ENCODE measurements at places on chromosomes 1 and 21.

DNA sequence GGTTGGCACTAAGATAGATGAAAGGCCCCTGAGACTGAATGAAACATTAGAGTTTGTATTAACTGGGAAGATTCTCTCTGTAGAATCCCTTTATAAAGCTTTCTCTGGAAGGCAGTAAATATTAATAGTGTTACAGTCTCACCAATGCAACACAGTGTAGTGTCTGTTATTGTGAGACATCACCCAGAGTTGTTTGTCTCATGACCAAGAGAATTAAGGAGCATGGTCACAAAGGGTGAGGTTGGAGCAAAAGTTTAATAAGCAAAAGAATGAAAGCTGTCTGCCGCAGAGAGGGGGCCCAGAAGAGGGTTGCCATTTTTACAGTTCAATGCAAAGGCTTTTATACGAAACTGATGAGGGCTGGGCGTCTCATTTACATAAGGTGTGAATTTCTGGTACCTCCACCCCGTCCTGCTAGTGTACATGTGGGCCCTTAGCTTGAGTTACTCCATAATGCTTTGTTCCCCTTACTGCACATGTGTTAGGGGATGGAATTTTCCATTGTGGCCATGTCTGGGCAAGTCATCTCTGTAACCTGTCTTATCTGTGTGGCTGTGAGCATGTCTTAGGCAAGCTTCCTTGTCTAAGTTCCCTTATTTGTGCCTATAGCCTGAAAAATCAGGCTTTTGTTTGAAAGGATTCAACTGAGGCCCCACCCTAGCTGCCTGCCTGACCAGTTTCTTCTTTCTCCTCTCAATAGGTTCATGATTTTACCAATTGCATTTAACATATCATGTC lies 184.1 kb downstream of the RASAL2 start:
- no peak for DNase-seq

- no peak for DNase-seq
These were observed 5.2 kb downstream of the FAAH start for GRCh38 chr1:46399307-46399706.

DNA sequence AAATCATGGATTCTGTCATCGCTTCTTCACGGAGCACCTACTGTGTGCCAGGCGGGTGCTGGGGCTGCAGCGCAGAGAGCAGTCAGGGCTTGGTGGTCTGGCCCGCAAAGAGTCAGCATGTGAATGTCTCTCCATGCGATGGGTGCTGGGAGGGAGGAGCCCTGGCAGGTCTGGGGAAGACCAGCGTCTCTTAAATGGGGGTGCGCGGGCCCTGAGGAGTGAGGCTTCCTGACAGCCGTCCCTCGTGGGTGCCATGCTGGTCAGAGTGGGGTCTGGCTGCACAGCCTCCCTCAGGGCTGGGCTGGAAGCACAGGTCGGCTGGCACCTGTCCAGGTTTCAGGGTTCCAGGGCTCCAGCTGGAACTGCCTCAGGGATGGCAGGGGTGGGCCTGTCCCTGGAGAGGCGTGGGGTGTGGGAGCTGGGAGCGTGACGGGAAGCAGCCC lies 18.5 kb downstream of the TP73 start:
- no peak for DNase-seq

DNA sequence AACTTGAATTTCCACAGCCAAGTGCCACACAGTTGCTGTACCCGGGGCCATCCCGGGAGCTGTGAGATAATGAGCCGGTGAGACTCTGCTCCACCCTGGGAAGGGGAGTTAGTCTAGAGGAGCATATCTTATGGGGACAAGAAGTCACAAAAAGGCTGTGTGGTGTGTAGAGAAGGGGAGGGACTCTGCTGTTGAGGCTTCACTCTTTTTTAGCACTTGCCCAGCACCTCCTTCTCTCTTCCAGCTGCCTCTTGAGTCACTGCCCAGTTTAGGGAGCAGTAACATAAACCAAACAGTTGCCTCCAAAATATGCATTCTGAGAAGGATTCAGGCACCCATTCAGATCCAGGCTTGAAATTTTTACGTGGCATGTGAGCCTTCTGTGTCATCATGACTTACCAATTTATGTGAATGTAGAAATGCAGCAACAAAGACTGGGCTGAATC lies 744 bp upstream of the WDR26 start:
- DNase-seq = no peak

DNA sequence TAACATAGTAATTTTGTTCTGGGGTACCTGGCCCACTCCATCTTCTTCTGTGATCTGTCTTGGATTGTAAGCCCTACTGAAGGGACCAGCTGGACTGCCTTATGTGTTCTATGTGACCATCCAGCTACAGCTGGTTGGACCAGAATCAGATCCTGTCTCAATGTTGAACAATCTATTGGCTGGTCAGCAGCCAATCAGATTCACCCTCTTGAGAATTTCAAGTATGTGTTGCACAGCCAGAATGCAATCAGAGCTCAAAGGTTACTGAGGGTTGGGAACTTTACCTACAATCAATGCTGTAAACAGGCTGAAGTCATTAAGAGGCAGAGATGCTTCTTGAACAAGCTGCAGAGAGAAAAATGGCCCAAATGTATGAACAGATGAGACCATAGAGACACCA lies 61.9 kb downstream of the KCNC4 start:
- DNase-seq = no peak

DNA sequence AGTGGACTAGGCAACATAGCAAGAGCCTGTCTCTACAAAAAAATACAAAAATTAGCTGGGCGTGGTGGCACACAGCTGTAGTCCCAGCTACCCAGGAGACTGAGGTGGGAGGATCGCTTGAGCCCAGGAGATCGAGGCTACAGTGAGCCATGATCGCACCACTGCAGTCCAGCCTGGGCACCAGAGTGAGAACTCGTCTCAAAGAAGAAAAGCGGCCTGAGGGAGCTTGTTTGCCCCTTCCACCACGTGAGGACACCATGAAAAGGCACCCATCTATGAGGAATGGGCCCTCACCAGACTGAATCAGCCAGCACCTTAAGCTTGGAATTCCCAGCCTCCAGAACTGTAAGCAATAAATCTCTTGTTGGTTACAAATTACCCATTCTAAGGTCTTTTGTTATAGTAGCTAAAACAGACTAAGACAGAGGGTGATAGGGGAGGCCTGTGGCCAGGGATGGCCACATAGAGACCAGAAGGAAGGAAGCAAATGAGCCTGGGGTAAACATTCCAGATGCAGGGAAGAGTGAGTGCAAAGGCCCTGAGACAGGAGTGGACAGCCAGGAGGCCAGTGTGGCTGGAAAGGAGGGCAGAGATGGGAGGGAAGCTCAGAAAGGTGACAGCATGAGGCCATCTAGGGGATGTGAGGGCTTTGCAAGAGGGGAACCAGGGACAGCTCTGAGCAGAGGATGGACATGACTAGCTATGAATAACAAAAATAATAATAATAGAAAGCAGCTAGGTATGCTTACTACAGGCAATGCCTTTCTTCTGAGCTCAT lies 120.1 kb downstream of the MATN1 start:
- DNase-seq = no peak

GRCh38 chr1:41452704-41453290 lies 31.7 kb downstream of the EDN2 start:
- DNase-seq = no peak

GRCh38 chr1:220927442-220927841 lies 48.2 kb downstream of the HLX start:
- no peak for DNase-seq

DNA sequence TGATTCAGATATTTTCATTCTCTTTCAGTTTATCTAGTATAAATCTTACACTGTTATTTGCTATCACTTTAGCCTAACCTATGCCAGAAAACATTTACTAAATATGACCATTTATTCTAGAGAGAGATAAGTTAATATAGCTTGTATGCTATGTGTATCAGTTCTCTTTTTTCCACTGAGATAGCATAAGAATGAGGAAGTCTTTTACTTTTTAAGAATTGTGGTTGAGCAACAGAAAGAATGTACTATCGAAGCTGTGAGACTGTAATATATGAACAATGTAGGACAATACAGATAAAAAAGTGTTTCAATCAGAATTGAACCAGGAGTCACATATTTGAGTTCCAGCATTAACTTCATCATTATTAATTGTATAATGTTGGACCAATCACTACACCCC lies 479.9 kb upstream of the PLXNA2 start:
- DNase-seq = no peak

GRCh38 chr1:241532864-241533263 lies 686 bp downstream of the KMO start:
- DNase-seq = no peak

DNA sequence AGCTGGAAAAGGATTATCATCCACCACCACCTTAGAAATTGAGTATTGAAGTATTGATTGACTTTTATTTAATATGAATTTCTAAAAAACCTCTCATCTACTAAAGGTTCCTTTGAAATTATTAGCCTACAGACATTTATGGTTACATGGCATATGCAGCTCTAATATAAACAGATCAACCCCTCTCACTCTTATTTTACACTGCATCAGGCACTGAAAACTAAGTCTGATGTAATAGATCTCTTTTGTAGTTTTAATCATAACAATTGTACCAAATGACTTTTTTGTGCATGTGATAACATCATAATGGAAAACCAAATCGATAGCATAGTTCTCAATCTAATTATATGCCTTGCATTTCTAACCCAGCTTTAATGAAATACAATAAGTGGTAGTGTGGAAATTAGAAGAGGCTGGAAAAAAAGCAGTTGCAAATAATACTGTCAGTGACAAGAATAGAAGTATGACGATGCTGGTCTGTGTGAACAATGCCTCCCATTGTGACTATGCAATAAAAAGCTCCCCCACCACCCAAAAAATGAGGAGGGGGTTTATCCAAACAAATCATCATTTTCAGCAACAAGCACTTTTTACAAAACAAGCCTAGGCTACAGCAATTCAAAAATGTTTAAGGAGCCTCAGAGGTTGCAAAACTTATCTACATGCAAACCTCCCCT lies 426.5 kb upstream of the NFIA start:
- DNase-seq = no peak

DNA sequence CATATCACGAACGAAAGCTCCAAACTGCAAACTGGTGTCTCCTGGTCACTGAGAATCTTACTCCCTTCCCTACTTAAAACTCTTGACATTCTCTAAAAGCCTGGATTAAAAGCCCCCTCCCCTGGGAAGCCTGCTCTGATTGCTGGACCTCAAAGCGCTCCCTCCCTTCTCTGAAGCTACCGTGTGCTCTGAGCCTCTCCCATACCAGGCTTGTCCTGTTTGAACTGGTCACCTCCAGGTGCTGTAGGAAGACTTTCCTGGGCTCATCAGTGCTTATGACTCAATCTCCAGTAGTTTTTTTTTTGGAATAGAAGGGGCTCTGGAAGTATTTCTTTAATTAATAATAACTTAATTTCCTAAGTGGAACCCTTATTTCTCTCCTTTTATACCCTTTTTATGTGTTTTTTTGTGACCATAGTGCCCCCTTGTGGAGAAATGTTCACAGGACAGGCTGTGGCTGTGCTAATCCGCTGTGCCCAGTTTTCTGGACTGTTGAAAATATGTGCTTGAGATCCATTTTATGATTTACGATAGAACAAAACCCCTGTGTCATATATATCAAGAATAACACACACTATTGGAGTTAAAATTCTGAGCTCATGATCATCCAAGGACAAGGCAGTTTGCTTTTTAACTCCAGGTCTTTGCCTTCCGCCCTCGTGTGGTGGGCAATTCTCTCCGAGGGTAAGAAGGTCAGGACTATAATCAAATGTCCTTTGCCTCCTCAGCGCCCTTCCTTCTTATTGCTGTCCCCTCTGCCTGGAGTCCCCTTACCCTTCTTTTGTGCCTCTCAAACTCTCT lies 16.9 kb downstream of the MTARC1 start:
- no peak for DNase-seq

DNA sequence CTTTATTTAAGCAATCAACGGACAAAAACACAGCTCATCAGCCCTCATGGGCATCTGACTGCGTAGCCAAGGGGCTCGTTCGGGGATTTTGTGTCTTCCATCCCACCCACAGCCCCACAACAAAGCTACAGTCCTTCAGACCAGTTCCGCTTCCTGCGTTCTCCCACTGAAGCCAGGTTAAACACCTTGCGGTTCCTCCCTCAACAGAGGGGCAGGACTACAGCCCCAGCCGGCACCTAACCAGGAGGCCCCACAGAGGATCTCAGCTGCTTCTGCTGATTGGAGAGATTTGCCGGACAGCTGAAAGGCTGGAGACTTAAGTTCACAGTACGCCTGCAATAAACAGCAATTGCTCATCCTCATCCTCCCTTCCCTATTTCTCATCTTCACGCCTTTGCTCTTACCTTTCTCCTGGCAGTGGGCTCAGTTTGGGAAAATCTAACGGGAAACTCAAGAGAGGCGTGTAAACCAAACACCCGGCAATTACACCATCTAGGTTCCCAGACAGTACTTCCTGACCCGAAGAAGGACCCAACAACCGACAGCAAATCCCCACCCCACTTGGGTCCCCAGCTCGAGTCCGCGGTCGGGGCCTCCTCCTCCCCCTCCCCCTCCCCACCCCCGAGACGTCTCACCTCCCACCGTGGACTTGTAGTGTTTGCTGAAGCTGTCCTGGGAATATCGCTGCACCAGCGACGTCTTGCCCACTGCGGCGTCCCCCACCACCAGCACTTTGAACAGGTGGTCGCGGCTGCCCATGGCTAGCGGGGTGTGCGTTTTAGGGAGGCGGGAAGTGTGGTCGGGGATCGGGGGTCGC lies 876 bp downstream of the RAB29 start:
- DNase-seq = no peak

DNA sequence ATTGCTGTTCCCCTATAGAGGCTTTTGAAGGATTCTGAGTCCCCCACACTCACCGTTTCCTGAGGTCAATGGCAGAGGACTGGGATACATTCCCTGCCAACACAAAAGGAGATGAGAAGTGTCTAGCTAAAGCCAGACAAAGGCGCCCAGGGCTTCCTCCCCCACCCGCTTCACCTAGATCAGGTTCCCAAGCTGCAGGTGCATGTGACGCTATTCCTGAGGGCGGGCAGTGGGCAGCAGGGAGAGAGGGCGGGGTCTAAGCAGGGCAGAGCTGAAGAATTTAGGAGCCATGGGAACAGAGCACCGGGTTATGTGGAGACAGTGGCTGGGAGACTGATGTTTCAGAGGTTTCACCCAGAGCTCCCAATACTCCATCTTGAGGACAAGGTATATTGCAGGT lies 6.0 kb upstream of the ARHGEF2 start:
- DNase-seq = no peak

All from GM12892 (cell line).